Hematopoietic multipotent progenitor cell (in vitro differentiated cells): ENCODE measurements at places on chromosomes 3 and 15. TPM values are rescaled to one million over a fixed set of nuclear protein-coding genes. Genes with fewer than 3 reads are reported as not detected.
A peak's percentile ranks its signal among the peaks of the same experiment; 100 is the strongest.

Gene MOBP
- total RNA-seq, result under 0.01 TPM

Gene EPHB1
- total RNA-seq, result under 0.01 TPM

Gene CFAP20DC
- total RNA-seq, result 1.1 TPM

Gene CSTA
- 0.27 TPM for total RNA-seq

Gene CRABP1
- 1.3 TPM for total RNA-seq

Gene C3orf20
- total RNA-seq, result under 0.01 TPM

Gene PLA2G4E
- not detected for total RNA-seq

Gene TICRR
- total RNA-seq, result 1.6 TPM

Gene GRAMD1C
- 2.4 TPM for total RNA-seq

Gene TIPARP
- 25.6 TPM for total RNA-seq

Gene VIPR1
- total RNA-seq, result 1.1 TPM

Gene MUSTN1
- total RNA-seq, result 0.27 TPM

Gene MAP2K5
- total RNA-seq, result 8.6 TPM

Gene CLRN1
- total RNA-seq, result not detected

Gene TMCO5A
- total RNA-seq, result not detected

Gene KLHL6
- total RNA-seq, result 65.2 TPM

Gene GOLGA6A
- under 0.01 TPM for total RNA-seq

- DNase-seq, result no peak
Measured at GRCh38 chr3:41464401-41464800, 265.1 kb downstream of the CTNNB1 start.

- DNase-seq, result no peak
Measured at GRCh38 chr3:36707623-36708409, 56.5 kb downstream of the DCLK3 start.

- DNase-seq, result no peak
Measured at GRCh38 chr3:178259703-178260102, 276.5 kb upstream of the KCNMB2 start.

DNA sequence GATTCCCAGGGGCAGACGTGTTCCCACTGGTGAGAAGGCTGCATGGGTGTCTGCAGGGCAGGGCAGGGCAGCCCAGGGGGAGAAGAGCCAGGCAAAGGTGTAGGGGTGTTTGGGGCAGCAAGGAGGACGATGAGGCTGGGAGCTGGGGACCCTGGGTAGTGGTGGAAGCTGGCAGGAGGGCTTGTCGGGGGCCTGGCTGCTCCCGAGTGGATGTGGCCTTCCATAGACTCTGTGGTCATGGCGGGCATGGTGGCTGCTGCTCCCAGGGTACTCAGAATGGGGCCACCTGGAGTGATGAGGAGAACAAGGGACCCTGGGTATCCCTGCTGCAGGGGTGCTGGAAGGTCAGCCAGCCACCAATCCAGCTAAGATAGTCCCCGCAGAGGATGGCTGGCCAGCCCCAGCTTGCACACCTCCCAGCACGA, 107.5 kb downstream of the WNT7A start:
- no peak for DNase-seq

- no peak for DNase-seq
Measured at GRCh38 chr15:80533790-80534333, 129.7 kb downstream of the ARNT2 start.

GRCh38 chr15:65881766-65882434, 12.6 kb downstream of the RAB11A start:
- no peak for DNase-seq

- peak; percentile 7 for DNase-seq
Measured at GRCh38 chr3:18334837-18335601, 90.1 kb downstream of the SATB1 start.

GRCh38 chr3:98968347-98968746, 66.9 kb upstream of the DCBLD2 start:
- no peak for DNase-seq

GRCh38 chr3:171460725-171461524, 720 bp upstream of the TNIK start:
- peak; percentile 33 for DNase-seq

DNA sequence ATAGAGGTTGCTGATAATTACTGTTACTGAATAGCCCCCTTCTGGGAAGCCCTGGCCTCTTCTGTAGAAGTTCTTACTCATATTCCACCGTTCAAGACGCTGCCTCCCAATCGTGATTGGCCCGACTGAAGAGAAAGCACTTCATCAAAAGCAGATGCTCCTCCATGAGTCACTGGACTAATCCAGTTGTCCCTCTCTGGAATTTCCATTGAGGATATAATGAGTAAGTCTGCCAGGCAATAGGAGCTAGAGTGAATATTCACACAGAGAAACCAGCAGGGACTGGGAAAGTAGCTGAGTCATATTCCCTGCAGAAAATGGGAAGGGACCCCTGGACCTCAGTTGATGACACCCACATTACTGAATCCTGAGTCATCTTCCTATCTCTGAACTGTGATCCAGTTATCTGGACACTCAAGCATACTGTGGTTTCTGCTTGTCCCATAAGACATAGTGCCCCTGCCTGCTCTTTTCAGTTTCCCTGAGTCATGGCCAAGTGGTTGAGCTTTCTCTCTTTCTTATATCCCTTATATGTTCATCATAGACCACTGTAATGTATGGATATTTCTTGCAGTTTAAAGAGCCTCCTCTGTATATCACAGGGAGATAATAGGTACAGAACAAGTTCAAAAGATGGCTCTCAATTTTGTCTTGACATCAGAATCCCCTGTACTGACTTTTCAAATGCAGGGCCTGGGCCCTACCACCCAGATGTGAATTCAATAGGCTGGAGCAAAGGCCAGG, 151.2 kb upstream of the CDIN1 start:
- no peak for DNase-seq

- peak; percentile 29 for DNase-seq
Measured at GRCh38 chr15:53555226-53555625, 204.2 kb downstream of the WDR72 start.

- peak; percentile 71 for DNase-seq
Measured at GRCh38 chr3:57068437-57069089, 8.1 kb downstream of the SPATA12 start.

GRCh38 chr15:74782259-74783071, 585 bp downstream of the CSK start:
- peak; percentile 66 for DNase-seq

- no peak for DNase-seq
Measured at GRCh38 chr3:117786349-117786748, 1076.8 kb downstream of the TUSC7 start.

- DNase-seq, result no peak
Measured at GRCh38 chr3:74752290-74752689, 137.8 kb upstream of the CNTN3 start.

GRCh38 chr3:4531478-4532025, 38.4 kb downstream of the ITPR1 start:
- no peak for DNase-seq

DNA sequence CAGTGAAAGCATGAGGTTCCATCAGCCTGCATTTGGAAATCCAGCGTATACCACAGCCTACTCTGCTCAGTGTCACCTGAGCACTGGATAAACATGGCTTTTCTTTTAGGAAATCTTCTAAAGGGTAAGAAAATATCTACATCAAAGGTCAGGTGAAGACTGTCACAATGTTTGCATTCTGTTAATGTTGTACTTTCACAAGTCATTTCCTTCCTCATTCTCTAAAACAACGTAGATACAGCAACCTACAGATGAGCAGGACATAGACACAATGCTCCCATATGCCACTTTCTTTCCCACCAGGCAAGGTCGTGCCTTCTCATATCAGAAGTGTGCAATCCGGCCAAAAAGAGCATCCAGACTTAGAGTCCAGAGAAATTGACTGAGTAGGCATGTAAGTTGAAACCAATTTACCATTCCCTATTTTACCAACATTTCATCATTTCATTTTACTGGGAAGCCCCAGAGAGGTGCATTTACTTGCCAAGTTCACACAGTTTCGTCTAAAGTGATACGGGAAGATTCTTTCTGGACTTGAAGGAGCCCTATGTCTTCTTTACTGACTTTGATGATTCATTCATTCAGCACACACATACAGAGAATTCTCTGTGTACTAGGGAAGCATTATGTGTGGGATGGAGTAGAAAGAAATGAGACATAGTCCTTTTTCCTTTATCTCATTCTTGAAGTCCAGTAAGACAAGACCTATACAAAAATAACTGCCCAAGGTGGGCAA, 30.6 kb upstream of the LPP start:
- DNase-seq, result peak; percentile 13

- DNase-seq, result no peak
Measured at GRCh38 chr3:13275376-13276005, 144.6 kb downstream of the NUP210 start.

DNA sequence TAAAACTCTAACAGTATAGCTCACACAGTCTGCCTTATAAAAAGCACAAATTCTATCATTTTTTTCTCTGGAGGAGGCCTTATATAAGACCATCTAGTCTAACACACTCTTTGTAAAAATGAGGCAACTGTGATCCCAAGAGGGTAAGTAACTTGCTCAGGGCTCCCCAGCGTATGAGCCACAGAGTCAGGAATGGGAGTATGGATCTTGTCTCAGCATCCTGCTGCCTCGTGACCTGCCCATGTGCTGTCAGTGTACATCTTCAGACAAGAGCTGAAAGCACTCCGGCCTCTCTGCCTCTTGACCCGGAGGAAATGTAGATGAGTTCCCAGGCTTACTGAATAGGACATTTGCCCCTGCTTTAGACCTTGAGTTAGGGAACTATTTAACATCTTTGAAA, 28.4 kb upstream of the MEF2A start:
- DNase-seq, result no peak

DNA sequence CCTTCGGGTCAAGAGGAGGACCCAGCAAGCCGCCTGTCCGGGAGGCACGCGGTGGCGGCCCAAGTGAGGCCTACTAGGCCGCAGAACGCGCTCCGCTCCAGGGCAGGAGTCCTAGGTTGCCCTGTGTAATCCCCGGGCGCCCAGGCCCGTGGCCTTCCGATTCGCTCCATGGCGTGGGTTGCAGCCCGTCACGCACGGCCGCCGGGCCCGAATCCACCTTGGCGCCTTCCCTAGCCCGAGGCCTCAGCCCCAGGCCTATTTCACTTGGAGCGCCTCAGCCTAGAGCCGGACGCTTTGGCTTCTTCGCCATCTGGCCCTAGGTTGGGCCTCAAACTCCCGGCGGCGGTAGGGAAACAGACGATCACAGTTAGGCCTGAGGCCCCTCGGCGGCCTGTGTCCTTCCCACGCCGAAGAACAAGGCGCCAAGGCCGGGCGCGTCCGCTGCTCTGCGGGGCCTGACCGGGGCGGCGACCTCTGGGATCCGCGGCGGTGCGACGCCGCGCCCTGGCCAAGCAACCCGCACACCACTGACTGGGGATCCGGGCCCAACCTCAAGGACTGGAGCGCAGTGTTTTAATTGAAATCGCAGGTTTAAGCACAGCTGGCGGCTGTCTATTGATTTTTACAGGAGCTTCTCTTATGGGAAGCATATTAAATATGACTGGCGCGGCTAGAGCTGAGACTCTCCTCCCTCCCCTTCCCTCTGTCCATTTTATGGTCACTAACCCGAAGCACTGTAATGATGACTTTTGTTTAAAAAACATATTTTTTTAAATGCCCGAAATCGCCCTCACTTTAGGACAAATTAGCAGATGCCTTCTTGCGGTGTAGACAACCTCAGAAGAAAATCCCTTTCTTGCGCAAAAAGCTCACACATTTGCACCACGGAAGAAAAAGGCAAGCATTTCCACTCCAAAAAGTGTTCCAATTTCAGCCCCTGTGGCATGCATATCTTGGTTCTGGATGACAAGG, 3.8 kb upstream of the FEZF2 start:
- DNase-seq, result no peak

- DNase-seq, result no peak
Measured at GRCh38 chr3:151770956-151771355, 37.2 kb downstream of the AADACL2 start.

- DNase-seq, result no peak
Measured at GRCh38 chr3:153897025-153897723, 224.0 kb upstream of the ARHGEF26 start.

GRCh38 chr3:134464064-134464688, 21.6 kb downstream of the ANAPC13 start:
- no peak for DNase-seq

- DNase-seq, result no peak
Measured at GRCh38 chr3:167520266-167521005, 46.6 kb upstream of the SERPINI2 start.

GRCh38 chr3:120477781-120478180, 27.0 kb upstream of the FSTL1 start:
- no peak for DNase-seq

- DNase-seq, result peak; percentile 29
Measured at GRCh38 chr3:113769551-113769950, 22.7 kb downstream of the ATP6V1A start.

- no peak for DNase-seq
Measured at GRCh38 chr3:177322881-177323280, 125.6 kb upstream of the TBL1XR1 start.

DNA sequence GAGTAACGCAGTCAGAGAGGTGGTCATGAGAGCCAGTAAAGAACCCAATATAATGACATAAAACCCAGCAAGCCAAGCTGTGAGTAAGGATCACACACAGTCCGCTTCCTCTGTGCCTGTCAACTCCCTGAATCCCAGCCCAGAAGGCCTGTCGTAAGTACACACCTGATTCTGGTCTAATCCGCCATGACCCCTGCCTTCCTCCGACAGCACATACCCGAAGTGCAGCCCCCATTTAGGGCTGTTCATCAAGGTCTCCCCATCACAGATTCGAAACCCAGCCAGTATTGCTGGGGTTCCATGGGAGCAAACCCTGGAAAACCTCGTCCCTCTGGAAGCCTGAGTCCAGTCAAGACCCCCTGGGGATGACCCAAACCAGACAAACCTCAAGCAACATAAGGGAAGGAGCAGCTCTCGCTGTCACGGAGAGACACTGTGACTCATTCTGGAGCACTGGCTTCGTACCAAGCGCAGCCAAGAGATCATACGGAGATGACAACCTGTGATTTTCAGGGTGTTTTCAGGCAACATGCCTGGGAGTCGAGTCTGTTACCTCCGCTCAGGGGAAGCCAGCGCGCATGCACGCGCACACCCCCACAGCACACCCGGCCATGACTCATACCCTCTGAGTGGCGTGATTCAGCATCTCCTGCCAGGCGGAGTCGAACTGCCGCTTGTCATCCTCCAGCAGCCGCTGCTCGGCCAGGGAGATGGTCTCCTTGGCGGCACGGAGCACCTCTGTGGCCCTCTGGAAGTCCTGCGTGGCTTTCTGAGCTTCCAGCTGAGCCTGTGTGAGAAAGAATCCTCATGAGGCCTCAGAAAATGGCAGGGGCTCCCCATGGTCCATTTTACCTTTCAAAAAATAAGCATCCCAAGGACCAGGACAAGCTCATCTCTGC, 63.0 kb downstream of the SH3BP5 start:
- DNase-seq, result peak; percentile 95

- no peak for DNase-seq
Measured at GRCh38 chr15:88341653-88342052, 85.1 kb upstream of the NTRK3 start.

- no peak for DNase-seq
Measured at GRCh38 chr15:41838400-41838897, at the start of gene PLA2G4B. Gene PLA2G4B, plus strand, starts transcription at chr15:41838847. Its CDS starts 67 bp downstream, at chr15:41838914.

GRCh38 chr3:29430558-29430971, 149.7 kb downstream of the RBMS3 start:
- DNase-seq, result no peak

GRCh38 chr3:132414841-132415240, 2.5 kb upstream of the DNAJC13 start:
- no peak for DNase-seq

DNA sequence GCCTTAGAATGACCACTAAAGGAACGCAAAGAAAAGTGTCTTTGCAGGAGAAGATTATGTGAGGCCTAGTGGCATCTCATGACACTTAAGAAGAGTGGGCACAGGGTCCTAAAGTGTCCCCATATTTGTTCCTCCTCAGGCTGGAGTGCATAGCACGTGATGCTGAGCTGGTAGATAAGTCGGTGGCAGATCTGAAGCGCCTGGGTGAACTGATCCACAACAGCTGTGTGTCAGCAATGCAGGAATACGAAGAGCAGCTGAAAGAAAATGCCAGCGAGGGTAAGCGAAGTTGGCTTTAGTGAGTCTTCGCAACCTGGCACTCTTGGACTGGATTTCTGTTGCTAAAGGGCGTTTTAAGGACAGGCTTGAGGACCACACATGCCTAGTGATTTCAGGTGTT, 92.6 kb downstream of the CHD2 start:
- no peak for DNase-seq
